ENCODE measurements at places on chromosomes 13 and 19.
A peak's percentile ranks its signal among the peaks of the same experiment; 100 is the strongest.

DNA sequence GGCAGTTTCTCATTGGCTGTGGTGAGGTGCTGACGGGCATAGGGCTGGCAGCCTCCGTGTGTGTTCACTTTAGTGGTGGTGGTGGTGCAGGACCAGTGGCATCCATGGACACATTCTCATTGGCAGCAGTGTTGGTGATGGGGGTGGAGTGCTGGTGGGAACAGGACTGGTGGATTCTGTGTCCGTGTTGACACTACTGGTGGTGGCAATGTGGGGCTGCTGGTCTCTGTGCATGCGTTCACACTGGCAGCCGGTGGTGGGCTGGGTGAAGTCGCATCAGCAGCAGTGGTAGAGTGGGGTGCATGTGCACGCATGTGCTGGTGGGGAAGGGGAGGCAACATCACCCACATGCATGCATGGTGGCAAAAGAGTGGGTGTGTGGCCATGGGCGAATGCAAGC lies 1471.4 kb upstream of the PCDH20 start:
- no peaks in the 10 kb centered on the region for H3K36me3 ChIP-seq
- no peaks in the 10 kb centered on the region for H3K27me3 ChIP-seq
- no peaks in the 10 kb centered on the region for H3K4me1 ChIP-seq
- no peak for DNase-seq

GRCh38 chr13:50236898-50237318 lies 221.7 kb downstream of the KCNRG start:
- no peaks in the 10 kb centered on the region for H3K4me1 ChIP-seq
- H3K27me3 ChIP-seq, result no peaks in the 10 kb centered on the region
- no peak overlapping the region for H3K27ac ChIP-seq
- no peaks in the 10 kb centered on the region for H3K36me3 ChIP-seq

DNA sequence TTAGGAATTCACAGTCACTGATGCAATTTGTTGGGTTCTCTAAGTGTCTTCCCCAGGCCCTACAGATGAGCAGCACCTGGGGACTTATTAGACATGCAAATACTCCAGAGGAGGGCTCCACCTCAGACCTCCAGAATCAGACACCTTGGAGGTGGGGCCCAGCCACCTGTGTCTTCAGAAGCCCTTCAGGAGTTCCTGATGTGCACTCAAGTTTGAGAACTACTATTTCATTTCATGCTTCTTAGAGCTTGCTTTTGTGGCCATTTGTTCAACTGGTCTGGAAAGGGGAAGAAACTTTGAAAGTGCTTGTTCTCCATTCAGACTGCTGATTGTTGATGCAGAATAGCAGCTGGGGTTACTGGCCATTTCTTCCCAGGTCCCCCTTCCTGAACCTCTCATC lies 472.0 kb downstream of the COG6 start:
- no peaks in the 10 kb centered on the region for H3K36me3 ChIP-seq
- peak; percentile 63 for DNase-seq
- H3K4me3 ChIP-seq, result peak overlapping the region; percentile 34
- peak overlapping the region; percentile 58 for H3K27ac ChIP-seq
- no peaks in the 10 kb centered on the region for H3K27me3 ChIP-seq

DNA sequence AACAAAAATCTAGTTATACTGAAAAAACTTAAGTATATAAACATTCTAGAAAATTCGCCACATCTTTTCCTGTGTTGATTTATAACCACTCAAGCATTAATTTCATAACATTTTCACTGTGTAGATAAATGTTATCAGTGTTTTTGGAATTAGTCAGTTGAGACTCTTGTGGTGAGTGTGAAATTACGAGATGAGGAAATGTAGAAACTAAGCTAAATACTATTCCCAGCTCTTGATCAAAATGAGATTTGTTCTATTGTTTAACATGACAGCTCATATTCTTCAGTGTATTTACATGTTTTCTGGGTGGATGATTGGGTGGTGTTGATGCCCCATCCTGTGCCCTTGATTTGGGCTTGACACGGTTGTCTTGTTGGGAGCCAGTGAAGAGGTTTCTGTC lies 406.8 kb downstream of the DACH1 start:
- H3K27ac ChIP-seq, result no peak overlapping the region
- H3K27me3 ChIP-seq, result no peaks in the 10 kb centered on the region
- no peak for DNase-seq
- H3K4me3 ChIP-seq, result no peak overlapping the region

DNA sequence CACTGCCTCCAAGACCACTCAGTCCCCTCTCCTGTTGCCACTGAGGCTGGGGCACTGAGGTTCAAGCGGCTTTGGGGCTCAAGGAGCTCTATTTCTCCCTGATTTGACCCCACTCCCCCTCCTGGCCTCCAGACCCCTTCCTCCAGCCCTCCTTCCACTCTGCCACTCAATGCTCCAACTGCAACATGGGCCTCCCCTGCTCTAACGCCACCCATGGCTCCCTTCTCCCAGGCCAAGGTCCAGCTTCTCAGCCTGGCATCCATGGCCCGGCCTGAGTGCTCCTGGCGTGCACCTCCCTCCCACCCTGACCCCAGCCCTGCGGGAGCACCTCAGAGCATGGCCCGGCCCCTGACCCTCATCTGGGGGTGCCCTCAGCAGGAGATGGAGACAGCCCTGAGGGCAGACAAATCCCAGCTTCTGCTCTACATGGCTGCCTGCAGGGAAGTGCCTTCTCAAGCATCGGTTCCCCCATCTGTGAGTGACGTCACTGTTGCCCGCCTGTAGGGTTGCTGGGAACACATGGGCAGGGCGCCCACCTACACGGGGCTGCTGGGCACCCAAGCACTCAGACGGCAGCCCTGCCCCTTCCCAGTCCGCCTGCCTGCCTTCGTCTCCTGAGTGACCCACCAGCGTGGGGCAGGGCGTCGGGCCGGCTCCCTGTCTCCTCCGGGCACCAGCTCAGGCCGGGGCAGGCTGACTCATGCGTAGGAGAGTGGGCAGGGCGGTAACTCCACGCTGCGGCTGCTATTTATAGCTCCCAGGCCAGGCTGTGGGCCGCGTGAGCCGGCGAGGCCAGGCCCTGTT lies 1.6 kb upstream of the DIRAS1 start:
- no peaks in the 10 kb centered on the region for H3K4me1 ChIP-seq
- no peak for DNase-seq
- H3K27me3 ChIP-seq, result peaks cover 82% of the 10 kb centered on the region

DNA sequence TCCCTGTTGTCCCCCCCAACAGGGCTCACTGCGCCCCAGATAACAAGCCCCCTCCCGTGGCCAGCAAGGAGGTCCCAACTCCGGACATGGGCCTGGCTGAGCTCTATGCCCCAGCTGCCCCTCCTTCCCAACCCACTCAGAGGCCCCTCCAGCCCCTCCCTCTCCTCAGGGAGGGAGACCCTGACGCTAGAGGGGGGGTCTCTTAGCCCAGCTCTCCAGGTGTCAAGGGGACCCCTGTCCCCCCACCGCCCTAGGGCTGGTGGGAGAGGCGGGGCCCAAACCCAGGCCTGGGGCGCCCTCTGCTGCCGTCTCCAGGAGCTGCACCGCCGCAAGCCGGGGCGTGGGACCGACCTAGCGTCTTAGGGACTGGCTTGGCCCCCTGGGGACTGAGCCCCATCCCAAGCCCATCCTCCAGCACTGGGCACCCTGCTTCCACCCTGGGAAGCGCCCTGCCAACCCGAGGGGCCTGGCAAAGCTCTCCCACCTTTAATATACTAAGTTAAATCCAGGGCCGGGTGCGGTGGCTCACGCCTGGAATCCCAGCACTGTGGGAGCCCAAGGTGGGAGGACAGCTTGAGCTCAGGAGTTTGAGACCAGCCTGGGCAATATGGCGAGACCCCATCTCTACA lies 1.4 kb downstream of the GRIN3B start:
- H3K36me3 ChIP-seq, result no peaks in the 10 kb centered on the region
- peaks cover 51% of the 10 kb centered on the region for H3K27me3 ChIP-seq
- H3K4me1 ChIP-seq, result no peaks in the 10 kb centered on the region
- no peak overlapping the region for H3K4me3 ChIP-seq
- no peak overlapping the region for H3K27ac ChIP-seq

DNA sequence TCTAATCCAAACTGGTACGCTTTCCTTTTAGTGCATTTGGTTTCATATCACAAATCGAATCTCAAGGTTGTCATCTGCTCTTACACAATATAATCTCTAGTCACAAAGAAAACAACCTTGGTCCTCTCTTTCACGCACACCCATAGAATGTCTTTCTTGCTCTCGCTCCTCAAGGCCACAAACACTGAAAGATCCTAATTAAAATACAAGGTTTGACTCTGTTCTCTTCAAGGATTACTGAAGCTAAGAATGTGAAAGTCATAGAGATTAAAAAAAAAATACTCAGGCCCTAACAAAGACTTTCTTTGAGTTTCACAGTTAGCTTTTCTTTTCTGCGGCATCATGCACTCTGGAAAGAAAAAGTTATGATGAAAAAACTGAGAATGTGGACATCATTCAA lies 891.5 kb downstream of the EFNB2 start:
- H3K27me3 ChIP-seq, result no peaks in the 10 kb centered on the region
- DNase-seq, result no peak
- no peaks in the 10 kb centered on the region for H3K36me3 ChIP-seq
- H3K4me3 ChIP-seq, result no peak overlapping the region
- H3K27ac ChIP-seq, result no peak overlapping the region

Measured in MM.1S (cell line).